IPS DF 6.9 (cell line): ENCODE measurements at places on chromosomes 11 and 22.

DNA sequence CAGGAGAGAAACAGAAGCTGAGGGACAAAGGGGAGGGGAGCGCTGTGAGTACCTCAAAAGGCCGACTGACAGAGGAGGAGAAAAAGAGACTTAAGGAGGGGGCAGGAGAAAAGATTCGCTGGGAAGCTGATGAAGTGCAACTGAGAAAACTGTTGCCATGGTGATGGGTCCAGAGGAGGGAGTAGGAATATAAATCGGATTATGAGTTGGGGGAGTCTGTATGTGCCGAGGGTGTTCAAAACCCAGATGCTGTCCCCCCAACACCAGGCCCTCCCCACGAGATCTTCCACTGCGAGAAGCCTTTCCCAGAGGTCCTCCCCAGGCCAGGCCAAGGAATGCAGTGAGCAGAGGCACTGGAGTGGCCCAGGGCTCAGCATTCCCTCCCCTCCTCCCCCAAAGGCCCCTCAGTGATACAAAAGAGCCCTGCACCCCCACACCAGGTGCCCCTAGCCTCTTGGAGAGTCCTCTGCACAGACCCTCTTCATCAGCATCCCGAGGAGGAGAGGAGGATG, 13.7 kb upstream of the BCL9L start:
- no peak for DNase-seq

- peak; percentile 31 for DNase-seq
Observed at GRCh38 chr11:22432291-22433093, 94.3 kb downstream of the SLC17A6 start.

DNA sequence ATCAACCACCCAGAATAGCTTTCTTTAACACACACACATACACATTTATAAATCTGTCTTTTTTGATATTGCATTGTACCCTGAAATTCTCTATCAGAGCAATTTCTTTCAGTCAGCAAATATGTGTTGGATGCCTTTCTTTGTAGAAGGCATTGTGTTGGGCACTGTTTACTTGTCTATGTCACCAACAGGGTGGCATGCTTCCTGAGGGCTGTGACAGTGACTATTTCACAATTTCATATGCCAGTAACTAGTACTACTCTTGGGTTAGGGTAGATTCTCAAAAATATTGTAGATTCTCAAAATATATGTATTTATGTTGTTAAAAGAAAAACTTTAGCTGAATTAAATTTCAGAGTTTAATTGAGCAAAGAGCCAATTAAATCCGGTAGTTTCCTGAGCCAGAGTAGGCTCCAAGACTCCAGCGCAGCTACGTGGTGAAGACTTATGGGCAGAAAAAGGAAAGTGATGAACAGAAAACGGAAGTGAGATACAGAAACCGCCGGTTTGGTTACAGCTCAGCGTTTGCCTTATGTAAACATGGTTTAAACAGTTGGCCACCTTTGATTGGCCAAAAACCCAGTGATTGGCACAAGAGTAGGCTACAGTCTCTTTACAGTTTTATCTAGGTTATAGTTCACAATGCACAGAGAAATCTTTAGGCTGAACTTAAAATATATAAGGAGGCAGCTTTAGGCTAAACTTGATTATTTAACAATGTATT, 723.3 kb downstream of the NTM start:
- DNase-seq, result no peak

GRCh38 chr11:103338621-103339484, 229.6 kb downstream of the DYNC2H1 start:
- DNase-seq, result no peak

DNA sequence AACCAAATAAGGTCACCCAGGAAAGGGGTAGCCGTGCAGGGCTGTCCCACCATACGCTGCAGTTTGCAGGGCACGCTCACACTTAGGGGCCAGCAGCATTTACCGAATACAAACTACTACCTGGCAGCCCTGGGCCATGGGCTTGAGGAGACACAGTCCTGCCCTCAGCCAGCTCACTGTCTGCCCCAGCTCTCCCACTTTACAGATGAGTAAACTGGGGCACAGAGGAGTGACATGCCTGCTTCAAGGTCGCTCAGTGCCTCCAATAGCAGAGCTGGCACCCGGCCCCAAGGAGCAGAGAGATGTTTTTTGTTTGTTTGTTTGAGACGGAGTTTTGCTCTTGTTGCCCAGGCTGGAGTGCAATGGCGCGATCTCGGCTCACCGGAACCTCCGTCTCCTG, 2.8 kb downstream of the FADS3 start:
- DNase-seq, result no peak

DNA sequence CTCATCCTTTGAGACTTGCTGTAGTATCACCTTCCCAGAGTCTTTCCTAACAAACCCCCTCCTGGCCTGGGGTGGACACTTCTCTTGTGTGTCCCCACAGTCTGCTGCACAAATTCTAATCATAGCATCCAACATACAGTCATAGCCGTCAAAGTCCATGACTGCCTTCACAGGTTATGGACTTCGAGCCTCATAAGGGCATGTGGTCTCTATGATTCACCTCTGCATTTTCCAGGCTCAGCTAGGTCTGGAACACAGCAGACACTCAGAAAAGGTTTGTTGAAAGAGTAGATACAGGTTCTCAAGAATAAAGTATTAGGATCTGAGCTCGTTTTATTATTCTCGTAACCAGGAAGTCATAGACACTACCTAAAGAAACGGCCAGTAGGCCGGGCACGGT, 13.2 kb upstream of the SCUBE2 start:
- no peak for DNase-seq

DNA sequence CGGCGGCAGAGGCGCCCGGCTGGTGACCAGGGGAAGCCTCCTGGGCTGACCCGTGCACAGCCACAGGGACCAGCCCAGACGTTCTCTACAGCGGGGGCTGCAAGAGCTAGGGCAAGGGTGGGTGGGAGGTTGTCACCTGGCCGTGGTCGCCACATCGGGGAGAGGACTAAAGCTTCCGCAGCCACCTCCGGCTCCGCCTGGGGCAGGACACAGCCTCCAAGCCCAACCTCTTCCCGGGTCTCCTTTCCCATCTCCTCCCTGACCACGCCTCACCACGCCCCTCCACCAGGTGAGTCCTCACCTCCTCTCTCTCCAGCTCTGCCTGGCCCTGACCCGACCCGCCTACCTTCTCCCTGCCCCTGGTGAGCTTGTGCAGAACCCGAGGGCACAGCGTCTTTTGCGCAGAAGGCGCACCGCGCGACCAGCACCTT, 75.9 kb upstream of the LMO1 start:
- no peak for DNase-seq
